ENCODE measurements at places on chromosomes 6 and 20. TPM values are rescaled to one million over a fixed set of nuclear protein-coding genes. Genes with fewer than 3 reads are reported as not detected.

LY6G6F gene
- total RNA-seq: not detected

CDSN gene
- total RNA-seq: not detected

PACRG gene
- total RNA-seq: not detected

MCHR2 gene
- total RNA-seq: not detected

TRIM31 gene
- not detected for total RNA-seq

CCN6 gene
- 0.70 TPM for total RNA-seq

OR2B6 gene
- total RNA-seq: not detected

SLC35D3 gene
- not detected for total RNA-seq

EPPIN gene
- total RNA-seq: not detected

SPACA1 gene
- not detected for total RNA-seq

BANF2 gene
- total RNA-seq: not detected

TFAP2A gene
- total RNA-seq: not detected

TCF15 gene
- total RNA-seq: not detected

TGM3 gene
- not detected for total RNA-seq

WFDC5 gene
- total RNA-seq: not detected

TTK gene
- 37.2 TPM for total RNA-seq

BCAS1 gene
- total RNA-seq: 0.07 TPM

LZTS3 gene
- 1.5 TPM for total RNA-seq
